ENCODE measurements at places on chromosomes 12 and 14.

DNA sequence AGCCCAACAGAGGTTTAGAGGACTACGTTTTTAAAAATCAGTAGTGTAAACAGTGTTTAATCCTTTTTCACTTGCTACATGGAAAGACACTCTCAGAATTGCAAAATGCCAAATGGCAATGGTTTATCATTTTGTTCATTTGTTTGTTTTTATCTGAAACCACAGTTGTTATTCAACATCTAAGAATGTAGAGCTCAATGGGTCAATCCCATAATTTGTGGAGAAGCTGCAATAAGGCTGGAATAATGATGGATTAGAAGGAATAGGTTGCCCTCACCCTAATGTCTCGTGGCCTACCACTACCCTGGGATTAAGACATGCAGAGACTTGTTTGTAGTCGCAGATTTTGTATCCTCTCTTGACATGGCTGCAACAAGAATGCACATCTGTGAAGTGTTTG is 115.7 kb downstream of the LLPH start:
- DNase-seq, result no peak

- no peak for DNase-seq
These were observed 94.2 kb downstream of the ETV6 start for GRCh38 chr12:11743423-11744409.

- no peak for DNase-seq
These were observed 259.2 kb upstream of the CRY1 start for GRCh38 chr12:107352347-107353081.

- DNase-seq, result no peak
These were observed 114.8 kb downstream of the C12orf75 start for GRCh38 chr12:105445249-105445648.

DNA sequence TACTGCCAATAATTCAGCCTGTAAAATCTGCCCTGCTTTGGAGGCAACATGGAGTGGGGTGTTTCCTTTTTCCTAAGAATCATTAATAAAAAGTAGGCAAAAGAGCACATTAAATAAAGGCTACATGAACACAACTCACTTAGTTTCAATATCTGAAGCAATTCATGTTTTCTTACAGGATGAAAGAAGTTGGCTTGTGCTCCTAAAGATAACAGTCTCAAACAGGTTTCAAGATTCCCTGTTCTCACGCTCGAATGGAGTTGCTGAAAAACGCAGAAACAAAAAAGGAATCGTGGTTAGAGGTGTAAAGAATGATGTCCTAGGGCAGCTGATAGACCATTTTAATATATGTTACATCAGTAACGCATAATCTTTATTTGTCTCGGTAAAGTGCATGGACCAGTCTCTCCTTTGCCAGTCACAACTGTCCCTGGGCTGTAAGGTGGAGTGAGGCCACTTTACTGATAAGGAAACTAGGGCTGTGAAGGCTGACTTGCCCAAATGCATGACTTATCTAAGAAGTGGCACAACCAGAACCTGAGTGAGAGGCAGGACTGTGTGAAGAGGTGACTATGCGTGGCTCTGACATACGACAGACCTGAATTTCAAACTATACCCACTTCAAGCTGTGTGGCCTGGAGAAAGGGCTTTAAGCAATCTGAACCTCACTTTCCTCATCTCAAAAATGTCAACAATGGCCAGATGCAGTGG is 12.6 kb downstream of the GIT2 start:
- no peak for DNase-seq

GRCh38 chr12:10960211-10960610 is 21.1 kb upstream of the TAS2R14 start:
- no peak for DNase-seq

- no peak for DNase-seq
These were observed 27.6 kb downstream of the KICS2 start for GRCh38 chr12:64194333-64195149.

All from CD4-positive, alpha-beta T cell treated with Interleukin-2 at 100 ng/mL for 4 hours (primary cell).